ENCODE measurements at places on chromosomes 3 and 15.

DNA sequence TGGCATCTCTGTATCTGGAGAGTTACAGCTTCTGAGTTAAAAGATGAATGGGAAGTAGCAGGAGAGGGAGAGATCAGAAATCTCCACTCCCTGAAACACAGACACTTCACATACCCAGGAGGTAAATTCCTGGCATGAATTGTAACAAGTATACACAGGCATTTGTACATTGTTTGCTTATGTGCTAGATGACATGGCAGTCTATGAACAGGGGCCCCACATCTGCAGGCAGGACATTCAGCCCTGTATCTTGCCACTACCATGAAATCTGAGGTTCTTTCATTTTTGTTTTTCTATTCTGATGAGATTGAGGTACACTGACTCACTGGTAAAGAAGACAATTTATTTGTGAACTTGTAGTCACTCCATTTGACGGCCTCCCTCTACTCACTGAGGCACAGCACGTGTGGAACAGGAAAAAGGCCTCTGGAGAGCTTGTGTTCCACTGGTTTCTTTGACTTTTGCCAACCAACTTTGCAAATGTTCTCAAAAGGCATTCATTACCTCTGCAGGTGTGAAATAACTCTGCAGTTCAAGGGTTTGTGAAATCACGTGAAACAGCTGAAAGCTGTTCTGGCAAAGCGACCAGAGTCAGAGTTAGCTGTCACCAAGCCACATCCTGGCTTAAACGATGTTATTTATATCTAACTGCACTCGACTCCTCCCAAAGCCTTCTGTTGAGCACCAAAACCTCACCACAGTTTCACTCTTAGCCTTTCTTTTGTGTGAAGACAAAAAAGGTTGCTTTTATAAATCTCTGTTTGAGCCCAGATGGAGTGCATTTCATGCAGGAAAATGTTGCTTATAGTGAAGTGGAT, 401.3 kb upstream of the CFAP20DC start:
- no peak for DNase-seq

GRCh38 chr15:41285285-41285684, 47.1 kb downstream of the OIP5 start:
- no peak for DNase-seq

DNA sequence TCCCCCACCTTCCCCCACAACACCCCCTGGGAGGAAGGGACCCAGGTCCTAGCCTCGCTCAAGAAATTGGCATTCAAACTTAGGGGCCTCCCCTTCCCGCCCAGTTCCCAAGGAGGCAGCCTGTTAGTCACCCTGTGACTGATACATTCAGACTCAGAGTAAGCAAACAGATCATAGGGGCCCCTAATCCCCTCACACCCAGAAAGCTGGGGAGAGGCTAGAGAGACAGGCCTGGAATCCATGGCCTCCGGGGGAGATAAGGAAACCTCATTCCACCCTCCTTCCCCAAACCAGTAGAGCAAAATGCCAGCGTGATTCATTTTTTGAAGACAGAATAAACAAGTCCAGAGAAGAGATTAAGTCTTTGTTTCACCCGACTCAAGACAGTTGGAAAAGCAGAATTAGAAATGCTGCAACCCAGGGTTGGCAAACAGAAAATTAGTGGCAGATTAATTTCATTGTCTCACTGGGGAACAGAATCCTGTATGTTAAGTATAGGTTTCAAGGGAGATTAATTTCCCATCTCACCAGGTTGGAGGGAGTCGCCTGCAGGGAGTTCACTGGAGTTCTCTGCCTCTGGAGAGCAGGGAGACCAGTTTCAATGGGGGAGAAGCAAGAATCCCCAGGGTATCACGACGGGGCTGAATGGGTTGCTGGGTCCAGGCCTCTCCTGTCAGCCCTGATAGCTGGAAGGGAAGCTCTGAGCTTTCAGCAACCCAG, 268.3 kb downstream of the UACA start:
- DNase-seq: peak; percentile 39

- DNase-seq: no peak
These were observed 26.9 kb downstream of the CYP19A1 start for GRCh38 chr15:51311510-51311909.

GRCh38 chr3:108818404-108818803, 4.2 kb upstream of the TRAT1 start:
- DNase-seq: peak; percentile 9
